IPS-NIHi11 (cell line): ENCODE measurements at places on chromosomes 12 and 14.
A peak's percentile ranks its signal among the peaks of the same experiment; 100 is the strongest.

DNA sequence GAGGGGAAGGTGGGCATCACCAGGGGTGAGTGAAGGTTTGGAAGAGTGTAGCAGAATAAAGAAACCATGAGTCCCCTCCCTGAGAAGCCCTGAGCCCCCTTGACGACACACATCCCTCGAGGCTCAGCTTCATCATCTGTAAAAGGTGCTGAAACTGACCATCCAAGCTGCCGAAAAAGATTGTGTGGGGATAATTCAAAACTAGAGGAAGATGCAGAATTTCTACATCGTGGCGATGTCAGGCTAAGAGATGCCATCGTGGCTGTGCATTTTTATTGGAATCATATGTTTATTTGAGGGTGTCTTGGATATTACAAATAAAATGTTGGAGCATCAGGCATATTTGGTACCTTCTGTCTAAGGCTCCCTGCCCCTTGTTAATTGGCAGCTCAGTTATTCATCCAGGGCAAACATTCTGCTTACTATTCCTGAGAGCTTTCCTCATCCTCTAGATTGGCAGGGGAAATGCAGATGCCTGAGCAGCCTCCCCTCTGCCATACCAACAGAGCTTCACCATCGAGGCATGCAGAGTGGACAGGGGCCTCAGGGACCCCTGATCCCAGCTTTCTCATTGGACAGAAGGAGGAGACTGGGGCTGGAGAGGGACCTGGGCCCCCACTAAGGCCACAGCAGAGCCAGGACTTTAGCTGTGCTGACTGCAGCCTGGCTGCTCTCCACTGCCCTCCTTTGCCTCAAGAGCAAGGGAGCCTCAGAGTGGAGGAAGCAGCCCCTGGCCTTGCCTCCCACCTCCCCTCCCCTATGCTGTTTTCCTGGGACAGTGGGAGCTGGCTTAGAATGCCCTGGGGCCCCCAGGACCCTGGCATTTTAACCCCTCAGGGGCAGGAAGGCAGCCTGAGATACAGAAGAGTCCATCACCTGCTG is 7.0 kb downstream of the SERPINA1 start:
- no peak for DNase-seq

- no peak for DNase-seq
Observed at GRCh38 chr14:72625689-72626088, 268.2 kb downstream of the DPF3 start.

GRCh38 chr14:100290607-100291304 is 15.5 kb downstream of the SLC25A29 start:
- DNase-seq, result no peak

- DNase-seq, result no peak
Observed at GRCh38 chr14:88607829-88608228, 45.0 kb downstream of the ZC3H14 start.

GRCh38 chr12:30900351-30900750 is 26.2 kb upstream of the TSPAN11 start:
- no peak for DNase-seq

GRCh38 chr12:132561427-132562156 is 48.8 kb downstream of the LRCOL1 start:
- peak; percentile 87 for DNase-seq

DNA sequence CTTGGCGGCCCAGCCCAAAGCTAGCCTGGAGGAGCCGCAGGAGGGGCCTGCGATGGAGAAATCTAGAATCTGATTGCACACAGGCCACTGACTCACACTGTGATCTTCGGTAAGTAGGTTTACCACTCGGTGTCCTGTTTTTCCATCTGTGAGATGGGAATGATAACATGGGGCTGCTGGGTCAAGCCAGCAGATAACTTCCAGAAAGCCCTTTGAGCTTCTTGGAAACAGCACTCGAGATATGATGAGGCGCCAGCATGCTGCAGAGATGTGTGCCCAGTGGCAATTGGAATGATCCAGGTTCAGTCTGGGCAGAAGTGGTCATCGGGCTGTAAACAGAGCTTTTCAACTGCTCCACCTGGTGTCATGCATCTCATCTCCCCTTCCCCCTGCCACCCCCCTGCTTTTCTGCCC is 771.3 kb upstream of the TBX3 start:
- DNase-seq, result no peak

DNA sequence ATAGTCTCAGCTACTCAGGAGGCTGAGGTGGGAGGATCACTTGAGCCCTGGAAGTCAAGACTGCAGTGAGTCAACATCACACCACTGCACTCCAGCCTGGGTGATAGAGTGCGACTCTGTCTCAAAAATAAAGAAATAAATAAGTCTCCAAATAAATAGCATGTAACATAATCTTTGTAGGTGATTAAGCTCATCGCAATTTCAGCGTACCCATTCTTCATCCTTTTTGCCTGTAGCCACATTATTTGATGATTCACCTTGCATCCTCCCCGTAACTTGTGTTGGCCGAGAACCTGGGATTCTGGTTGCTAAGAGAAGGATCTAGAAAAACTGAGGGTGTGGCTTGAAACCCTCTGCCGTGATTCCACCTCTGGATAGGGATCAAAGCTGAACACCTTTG is 115.1 kb downstream of the GALC start:
- no peak for DNase-seq

GRCh38 chr14:64763801-64764621 is 59.8 kb downstream of the PLEKHG3 start:
- no peak for DNase-seq

- DNase-seq, result no peak
Observed at GRCh38 chr12:29463198-29463597, 34.3 kb downstream of the OVCH1 start.
